Naive thymus-derived CD8-positive, alpha-beta T cell (primary cell): ENCODE measurements at places on chromosomes 11 and 22. TPM values are rescaled to one million over a fixed set of nuclear protein-coding genes. Genes with fewer than 3 reads are reported as not detected.

Gene TSPAN32
- 96.6 TPM for polyA plus RNA-seq

Gene PRG3
- polyA plus RNA-seq = not detected

Gene KRTAP5-7
- not detected for polyA plus RNA-seq

Gene RASD2
- not detected for polyA plus RNA-seq

Gene A4GALT
- polyA plus RNA-seq = not detected

Gene MAP6
- not detected for polyA plus RNA-seq

Gene MRGPRX3
- polyA plus RNA-seq = not detected

Gene MLC1
- 0.34 TPM for polyA plus RNA-seq

Gene TTC28
- 0.81 TPM for polyA plus RNA-seq

- peaks cover 3% of the 10 kb centered on the region for H3K27me3 ChIP-seq
- H3K36me3 ChIP-seq = no peaks in the 10 kb centered on the region
- no peak for DNase-seq
- no peak overlapping the region for H3K27ac ChIP-seq
- no peak overlapping the region for H3K4me3 ChIP-seq
Observed at GRCh38 chr11:73198677-73199076, 19.4 kb upstream of the P2RY2 start.

- no peak overlapping the region for H3K4me3 ChIP-seq
- H3K4me1 ChIP-seq = no peaks in the 10 kb centered on the region
- no peaks in the 10 kb centered on the region for H3K27me3 ChIP-seq
- H3K27ac ChIP-seq = no peak overlapping the region
- H3K36me3 ChIP-seq = no peaks in the 10 kb centered on the region
- DNase-seq = no peak
Observed at GRCh38 chr11:74504100-74504691, 10.7 kb upstream of the LIPT2 start.

GRCh38 chr11:2789791-2790567 is 90.2 kb upstream of the KCNQ1OT1 start:
- H3K27me3 ChIP-seq = no peaks in the 10 kb centered on the region
- DNase-seq = no peak
- H3K4me3 ChIP-seq = peak overlapping the region; percentile 16
- no peak overlapping the region for H3K27ac ChIP-seq
- peaks cover 12% of the 10 kb centered on the region for H3K4me1 ChIP-seq
- peaks cover 4% of the 10 kb centered on the region for H3K36me3 ChIP-seq

- no peaks in the 10 kb centered on the region for H3K36me3 ChIP-seq
- no peaks in the 10 kb centered on the region for H3K27me3 ChIP-seq
- H3K4me1 ChIP-seq = peaks cover 17% of the 10 kb centered on the region
Observed at GRCh38 chr11:32888805-32889204, 3.8 kb upstream of the QSER1 start.

GRCh38 chr11:68524681-68525080 is 64.1 kb downstream of the PPP6R3 start:
- H3K4me1 ChIP-seq = peaks cover 93% of the 10 kb centered on the region
- no peaks in the 10 kb centered on the region for H3K27me3 ChIP-seq
- no peak overlapping the region for H3K4me3 ChIP-seq
- H3K36me3 ChIP-seq = peaks cover 30% of the 10 kb centered on the region

- no peak overlapping the region for H3K4me3 ChIP-seq
- DNase-seq = no peak
- no peaks in the 10 kb centered on the region for H3K36me3 ChIP-seq
- no peaks in the 10 kb centered on the region for H3K27me3 ChIP-seq
Observed at GRCh38 chr22:33564683-33565082, 355.6 kb downstream of the LARGE1 start.

DNA sequence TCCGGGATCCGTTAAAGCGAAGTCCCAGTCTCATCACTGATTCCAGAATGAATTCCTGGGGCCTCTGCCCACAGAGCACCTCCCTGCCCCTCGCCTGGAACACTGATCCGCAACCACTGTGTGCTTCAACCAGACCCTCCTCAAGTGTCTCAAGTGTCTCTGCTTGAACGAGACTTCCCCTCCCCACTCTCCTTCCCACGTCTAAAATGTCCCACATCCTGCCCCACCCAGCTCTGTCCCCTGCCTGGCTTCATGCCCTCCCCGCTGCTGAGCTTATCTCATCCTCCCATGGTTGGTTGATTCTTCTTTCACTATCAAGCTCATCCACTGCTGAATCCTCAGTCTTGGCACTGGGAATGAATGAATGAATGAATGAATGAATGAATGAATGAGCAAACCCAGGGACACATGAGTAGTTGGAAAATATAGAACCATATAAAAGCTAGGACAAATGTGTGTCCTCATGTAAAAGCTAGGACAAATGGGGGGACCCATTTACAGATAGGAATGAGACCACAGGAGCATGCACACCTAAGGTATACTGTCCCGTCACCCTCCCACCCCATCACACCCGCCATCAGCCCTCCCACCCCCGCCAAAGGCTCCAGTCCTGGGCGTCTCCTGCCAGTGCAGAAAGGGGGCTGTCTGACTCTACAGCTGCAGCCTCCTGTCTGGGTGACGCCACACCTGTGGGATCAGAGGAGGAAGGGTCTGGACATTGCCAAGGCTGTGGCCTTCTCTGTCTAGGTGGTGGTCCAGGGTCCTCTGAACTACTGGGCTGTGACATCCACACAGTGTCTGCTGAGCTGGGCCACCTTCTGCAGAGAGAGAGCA is 71.4 kb upstream of the LINC01488 start:
- peak overlapping the region; percentile 41 for H3K4me3 ChIP-seq
- H3K4me1 ChIP-seq = peaks cover 6% of the 10 kb centered on the region
- H3K36me3 ChIP-seq = no peaks in the 10 kb centered on the region
- H3K27me3 ChIP-seq = peaks cover 8% of the 10 kb centered on the region

DNA sequence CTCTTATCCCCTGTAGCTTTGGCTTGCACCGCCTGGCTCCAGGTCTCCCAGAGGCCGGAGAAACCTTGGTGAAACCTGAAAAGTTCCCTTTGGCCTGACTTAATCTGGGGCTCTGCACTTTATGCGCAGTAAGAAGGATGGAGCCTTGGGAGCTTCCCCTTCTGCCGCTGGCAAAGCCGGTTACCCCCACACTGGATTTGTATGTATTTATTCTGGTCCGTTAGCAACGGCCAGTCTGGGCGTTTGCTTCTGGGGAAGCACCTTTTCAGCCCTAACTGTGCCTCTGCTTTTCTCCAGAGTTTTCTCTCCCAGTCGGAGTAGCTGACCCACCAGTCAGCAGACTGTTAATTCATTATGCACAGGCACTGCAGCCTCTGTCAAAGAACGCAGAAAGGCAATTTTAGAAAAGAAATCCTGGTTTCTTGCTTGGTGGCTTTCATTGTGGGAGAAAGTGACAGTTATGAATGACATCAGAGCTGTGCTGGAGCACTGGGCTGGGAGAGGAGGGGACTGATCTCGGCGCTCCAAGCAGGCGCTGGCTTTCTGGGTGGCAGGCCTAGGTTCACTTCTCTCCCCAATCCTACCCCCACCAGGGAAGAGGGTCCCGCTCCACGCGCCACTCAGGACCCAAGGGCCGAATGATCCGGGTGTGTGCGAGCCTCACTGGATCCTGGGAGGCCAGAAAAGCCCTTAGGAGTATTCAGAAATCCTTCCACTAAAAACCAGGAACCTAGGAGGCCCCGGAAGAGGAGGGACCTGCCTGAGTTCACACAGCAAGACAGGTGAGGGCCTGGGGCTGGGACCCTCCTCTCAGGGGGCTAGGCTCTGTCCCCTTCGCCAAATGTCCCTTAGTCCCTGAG is 70.2 kb downstream of the RTL6 start:
- H3K27me3 ChIP-seq = peaks cover 1% of the 10 kb centered on the region
- H3K4me3 ChIP-seq = no peak overlapping the region
- H3K36me3 ChIP-seq = no peaks in the 10 kb centered on the region
- H3K4me1 ChIP-seq = no peaks in the 10 kb centered on the region

DNA sequence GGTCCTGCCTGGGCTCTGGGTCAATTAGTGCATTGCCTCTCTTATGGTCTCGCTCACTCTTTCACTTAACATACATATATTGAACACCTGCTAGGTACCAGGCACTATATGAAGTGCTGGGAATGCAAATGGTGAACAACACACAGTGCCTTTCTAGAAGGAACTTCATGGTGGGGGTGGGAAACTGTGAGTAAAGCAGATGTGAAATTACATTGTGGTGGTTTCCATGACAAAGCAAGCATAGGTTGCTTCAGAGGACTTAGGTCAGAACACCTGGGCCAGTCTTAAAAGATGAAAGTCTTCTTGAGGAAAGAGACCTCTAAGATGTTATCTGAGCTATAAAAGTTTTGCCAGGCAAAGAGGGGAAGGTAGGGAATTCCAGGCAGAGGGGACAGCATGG is 231.3 kb downstream of the BUD13 start:
- no peak overlapping the region for H3K27ac ChIP-seq
- no peak overlapping the region for H3K4me3 ChIP-seq
- H3K4me1 ChIP-seq = no peaks in the 10 kb centered on the region
- no peak for DNase-seq
- H3K27me3 ChIP-seq = peaks cover 11% of the 10 kb centered on the region

DNA sequence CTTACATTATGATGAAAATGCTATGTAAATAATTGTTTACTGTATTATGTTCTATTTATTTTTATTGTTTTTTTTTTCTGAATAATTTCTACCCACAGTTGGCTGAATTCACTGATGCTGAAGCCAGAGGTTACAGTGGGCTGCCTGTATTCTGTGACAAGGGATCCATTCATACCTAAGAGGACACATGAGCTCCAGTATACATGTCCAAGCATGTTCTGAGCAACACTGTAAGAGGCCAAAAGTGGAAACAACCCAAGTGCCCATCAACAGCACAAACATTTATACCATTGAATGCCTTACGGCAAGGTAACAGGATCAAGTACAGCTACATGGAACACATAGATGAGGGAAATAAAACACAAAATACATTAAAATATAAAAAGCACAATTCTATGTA is 1.4 kb upstream of the SRSF8 start:
- H3K27me3 ChIP-seq = no peaks in the 10 kb centered on the region
- H3K27ac ChIP-seq = no peak overlapping the region
- H3K36me3 ChIP-seq = peaks cover 2% of the 10 kb centered on the region
- DNase-seq = no peak
- peaks cover 22% of the 10 kb centered on the region for H3K4me1 ChIP-seq

- no peak overlapping the region for H3K4me3 ChIP-seq
- peaks cover 12% of the 10 kb centered on the region for H3K27me3 ChIP-seq
- H3K27ac ChIP-seq = no peak overlapping the region
- no peaks in the 10 kb centered on the region for H3K4me1 ChIP-seq
- DNase-seq = no peak
Observed at GRCh38 chr11:75639762-75640181, 29.1 kb downstream of the MAP6 start.

DNA sequence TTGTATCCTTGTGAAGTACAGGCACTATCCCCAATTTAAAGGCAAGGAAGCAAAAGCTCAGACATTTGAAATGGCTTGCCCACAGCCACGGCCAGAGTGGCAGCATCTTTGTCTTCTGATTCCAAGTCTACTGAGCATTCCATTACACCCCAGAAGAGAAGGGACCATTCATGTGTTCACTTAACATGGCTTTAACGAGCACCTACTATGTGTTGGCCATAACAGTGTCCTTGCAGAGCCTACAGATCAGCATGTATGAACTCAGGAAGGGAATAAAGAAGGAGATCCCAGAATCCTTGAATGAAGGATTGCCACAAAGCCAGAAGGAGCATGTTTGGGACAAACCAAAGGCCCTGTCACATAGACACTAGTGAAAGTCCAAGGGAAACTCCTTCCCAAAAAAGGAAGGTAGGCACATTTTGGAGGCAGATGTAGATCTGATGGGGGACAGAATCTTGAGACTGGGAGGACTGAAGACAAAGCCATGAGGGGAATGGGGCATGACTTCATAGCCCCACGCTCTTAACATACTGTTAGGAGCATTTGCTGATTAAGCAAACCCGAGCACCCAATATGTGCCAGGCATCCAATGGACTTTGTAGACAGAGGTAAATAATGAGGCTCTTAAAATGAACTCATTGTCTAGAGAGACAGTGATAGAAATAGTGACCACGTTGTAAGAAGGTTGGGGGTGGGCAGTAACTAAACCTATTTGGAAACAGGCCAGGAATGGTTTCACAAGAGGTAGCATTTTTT is 54.9 kb downstream of the P4HA3 start:
- no peaks in the 10 kb centered on the region for H3K27me3 ChIP-seq
- H3K4me3 ChIP-seq = no peak overlapping the region
- H3K36me3 ChIP-seq = no peaks in the 10 kb centered on the region
- H3K27ac ChIP-seq = no peak overlapping the region

DNA sequence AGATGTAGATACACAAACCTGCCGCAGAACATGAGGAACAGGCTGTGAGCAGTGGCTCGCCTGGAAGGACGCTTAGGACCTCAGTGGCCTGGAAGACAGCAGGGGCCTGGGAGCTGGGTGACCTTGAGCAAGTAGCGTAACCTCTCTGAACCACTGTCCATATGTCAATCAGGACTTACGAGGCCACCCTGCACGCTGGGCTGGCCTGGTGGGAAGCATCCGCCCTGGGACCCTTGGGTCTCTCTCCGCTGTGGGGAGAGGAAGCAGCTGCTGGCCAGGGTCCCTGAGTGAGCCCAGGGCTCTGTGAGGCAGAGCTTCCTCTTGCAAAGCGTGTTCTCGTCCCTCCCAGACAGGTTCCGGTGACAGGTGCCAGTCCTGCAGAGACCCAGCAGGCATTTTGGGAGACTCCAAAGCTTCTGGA is 14.0 kb upstream of the EHD1 start:
- no peak overlapping the region for H3K27ac ChIP-seq
- H3K36me3 ChIP-seq = peaks cover 11% of the 10 kb centered on the region

DNA sequence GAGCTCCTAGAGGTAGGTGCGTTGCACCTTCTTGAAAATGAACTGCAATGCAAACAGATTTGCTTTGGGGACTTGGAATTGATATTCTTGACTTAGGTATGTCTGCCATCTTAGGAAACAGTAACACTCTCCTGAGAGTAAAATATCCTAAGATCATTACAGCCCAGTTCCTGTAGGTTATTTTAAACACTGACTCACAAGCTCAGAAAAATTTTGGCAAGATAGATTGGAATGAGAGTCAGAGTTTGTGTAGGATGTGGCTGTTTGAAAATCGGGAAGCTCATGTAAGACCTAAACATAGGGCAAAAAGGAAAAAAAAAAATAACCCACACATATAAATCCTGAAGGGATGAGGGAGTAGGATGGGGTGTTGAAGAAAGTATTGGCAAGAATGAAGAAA is 377.0 kb upstream of the LRRC4C start:
- no peak overlapping the region for H3K27ac ChIP-seq
- H3K4me1 ChIP-seq = no peaks in the 10 kb centered on the region
- H3K4me3 ChIP-seq = no peak overlapping the region
- DNase-seq = no peak

GRCh38 chr22:44583854-44584253 is 85.8 kb upstream of the RTL6 start:
- no peaks in the 10 kb centered on the region for H3K4me1 ChIP-seq
- no peaks in the 10 kb centered on the region for H3K36me3 ChIP-seq
- peaks cover 2% of the 10 kb centered on the region for H3K27me3 ChIP-seq

- no peak overlapping the region for H3K27ac ChIP-seq
- H3K36me3 ChIP-seq = no peaks in the 10 kb centered on the region
- H3K4me3 ChIP-seq = no peak overlapping the region
- DNase-seq = no peak
- peaks cover 12% of the 10 kb centered on the region for H3K27me3 ChIP-seq
Observed at GRCh38 chr11:122209619-122210366, 93.8 kb upstream of the BLID start.

DNA sequence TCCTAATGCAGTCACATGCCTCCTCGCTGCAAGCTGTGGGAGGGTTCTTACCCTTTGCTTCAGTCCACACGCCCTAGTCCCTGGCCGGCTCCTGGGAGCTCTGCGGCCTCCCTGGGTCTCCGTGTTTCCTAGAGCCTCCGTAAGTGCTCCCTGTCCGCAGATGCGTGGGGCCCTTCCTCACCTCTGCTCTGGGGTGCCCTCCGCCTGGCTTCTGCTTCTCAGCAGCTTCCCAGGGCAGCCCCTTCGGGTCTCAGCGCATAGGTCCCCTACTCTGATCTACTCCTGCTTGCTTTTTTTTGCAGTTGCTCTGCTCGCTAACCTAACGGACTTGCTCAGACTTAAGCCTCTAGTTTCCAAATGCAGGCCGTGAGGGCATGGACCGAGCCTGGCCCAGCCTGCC is 22.4 kb downstream of the CAPN1 start:
- H3K4me3 ChIP-seq = no peak overlapping the region
- no peaks in the 10 kb centered on the region for H3K36me3 ChIP-seq
- H3K27ac ChIP-seq = no peak overlapping the region
